Muscle of arm (tissue), 14 donors: ENCODE measurements at places on chromosomes 3 and 15.

DNA sequence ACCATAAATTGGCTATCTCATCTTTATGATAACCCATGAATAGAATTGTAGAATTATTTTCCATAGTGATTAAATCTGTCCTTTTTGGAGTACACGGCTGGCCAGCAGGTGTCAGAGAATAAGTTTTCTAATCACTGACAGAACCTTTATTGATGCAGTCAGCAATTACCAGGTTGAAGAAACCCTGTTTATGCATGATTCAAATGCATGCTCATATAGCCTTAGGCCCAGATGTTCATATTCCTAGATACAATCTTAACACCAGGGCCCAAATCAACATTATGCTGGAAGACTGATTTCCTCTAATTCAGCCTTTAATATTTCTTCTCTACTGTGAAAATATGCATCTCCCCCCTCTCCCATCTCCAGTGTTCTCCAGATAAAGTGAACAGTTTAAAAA, 243.5 kb upstream of the DCBLD2 start:
- no peak for DNase-seq

- DNase-seq: no peak
These were observed 33.1 kb downstream of the CMTM7 start for GRCh38 chr3:32424581-32425250.

DNA sequence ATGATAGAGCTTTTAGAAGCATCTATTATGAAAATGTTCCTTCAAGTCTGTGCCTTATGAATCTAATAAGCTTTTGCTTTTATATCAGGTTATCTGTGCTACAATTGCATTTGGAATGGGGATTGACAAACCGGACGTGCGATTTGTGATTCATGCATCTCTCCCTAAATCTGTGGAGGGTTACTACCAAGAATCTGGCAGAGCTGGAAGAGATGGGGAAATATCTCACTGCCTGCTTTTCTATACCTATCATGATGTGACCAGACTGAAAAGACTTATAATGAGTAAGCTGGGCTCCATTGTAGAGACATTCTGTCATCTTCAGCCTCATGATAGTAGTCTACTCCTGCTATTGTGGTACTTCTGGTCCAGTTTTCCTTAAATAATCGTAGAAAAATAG, 73.4 kb downstream of the BLM start:
- no peak for DNase-seq

- DNase-seq: no peak
These were observed 30.3 kb upstream of the C15orf39 start for GRCh38 chr15:75171408-75171807.

DNA sequence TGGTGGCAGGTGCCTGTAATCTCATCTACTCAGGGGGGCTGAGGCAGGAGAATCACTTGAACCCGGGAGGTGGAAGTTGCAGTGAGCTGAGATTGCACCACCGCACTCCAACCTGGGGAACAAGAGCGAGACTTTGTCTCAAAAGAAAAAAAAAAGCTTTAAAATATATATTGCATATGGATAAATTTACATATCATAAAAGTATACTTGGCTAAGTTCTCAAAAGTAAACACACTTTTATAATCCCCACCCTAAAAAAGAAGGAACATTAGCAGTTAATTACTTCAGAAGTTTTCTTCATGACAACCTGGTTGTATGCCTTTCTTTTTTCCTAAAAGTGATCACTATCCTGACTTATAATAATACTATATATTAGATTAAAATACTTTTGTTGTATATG, 369.1 kb upstream of the TPRG1 start:
- no peak for DNase-seq
